Activated T-helper 9 cell treated with anti-CD3 and anti-CD28 coated beads, Interleukin-2, amount 50 U/mL, for 16 hours (primary cell): ENCODE measurements at places on chromosomes 2 and 18.

GRCh38 chr2:11674983-11675382 lies 5.0 kb upstream of the NTSR2 start:
- DNase-seq: no peak

- DNase-seq: no peak
Observed at GRCh38 chr2:32825291-32825712, 121.5 kb upstream of the LTBP1 start.

DNA sequence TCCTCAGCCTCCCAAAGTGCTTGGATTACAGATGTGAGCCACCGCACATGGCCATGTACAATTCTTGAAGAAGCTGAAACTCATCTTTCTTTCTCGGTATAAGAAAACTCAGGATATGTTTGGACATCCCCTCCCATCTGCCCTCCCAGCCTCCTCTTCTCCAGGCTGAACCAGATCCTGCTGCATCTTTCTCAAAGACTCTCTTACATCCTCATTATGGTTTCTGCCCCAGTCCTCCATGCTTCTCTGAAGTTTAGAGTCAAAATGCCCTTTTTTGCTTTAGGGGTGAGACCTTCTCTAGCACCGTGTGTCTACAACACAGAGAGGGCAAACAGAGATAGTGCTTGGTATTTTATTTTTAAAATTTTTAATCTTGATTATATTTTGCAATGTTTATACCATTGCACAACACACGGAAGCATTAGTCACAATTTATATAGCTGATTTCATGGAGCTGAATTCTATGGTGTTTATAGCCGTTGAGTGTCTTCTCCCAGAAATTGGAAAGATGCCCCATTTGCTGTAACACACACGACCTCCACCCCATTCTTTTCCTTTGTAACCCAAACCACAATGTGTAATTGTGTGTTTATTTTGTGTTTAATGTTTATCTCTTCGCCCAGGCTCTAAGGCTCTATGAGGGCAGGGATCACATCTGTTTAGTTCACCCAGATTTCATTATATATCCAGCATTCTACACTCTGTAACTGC lies 206.0 kb upstream of the TNP1 start:
- DNase-seq: no peak

DNA sequence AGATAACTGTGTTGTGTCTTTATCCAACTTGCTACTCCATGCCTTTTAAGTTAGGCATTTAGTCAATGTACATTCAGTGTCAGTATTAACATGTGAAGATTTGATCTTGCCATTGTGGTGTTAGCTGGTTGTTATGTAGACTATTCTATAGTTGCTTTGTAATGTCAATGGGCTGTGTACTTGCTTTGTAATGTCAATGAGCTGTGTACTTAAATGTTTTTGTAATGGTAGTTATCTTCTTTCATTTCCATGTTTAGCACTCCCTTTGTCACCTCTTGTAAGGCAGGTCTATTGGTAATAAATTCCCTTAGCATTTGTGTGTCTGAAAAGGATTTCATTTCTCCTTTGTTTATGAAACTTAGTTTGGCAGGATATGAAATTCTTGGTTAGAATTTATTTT lies 53.4 kb downstream of the MC4R start:
- no peak for DNase-seq

DNA sequence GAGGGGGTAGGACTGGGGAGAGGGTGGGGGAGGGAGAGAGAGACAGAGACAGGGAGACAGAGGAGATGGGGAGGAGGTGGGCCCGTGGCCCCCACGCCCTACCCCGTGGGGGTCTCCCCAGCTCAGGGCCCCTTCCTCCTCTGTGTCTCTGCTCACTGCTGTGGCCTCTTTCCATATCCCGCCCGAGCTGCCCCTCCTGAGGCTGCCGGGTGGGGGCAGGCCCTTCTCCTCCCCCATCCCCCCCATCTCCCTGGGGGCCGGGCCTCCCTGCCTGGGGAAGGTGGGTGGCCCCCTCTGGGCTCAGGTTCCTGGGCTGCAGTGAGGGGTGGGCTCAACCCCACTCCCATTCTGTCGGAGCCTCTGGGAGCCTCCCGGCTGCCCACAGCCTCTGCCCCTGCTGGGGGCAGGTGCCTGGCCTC lies 332 bp upstream of the PDCD1 start:
- no peak for DNase-seq

DNA sequence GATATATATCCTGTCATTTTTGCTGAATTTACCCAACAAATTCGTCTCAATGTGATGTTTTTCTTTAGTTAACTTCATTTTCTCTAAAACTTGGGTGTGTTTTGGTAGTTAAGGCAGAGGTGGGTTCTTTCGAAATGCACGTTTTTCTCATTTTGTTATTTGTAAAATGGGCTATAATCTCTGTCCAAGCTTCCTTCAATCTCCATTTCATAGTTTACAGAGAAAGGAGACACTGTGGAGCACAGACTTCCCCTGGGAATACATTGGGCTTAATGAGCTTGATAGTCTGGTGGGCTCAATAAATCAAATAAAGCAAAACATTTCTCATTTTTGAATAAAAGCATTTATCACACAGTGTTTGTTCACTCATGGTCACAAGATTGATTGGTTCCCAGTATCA lies 145.1 kb downstream of the AGPS start:
- no peak for DNase-seq

DNA sequence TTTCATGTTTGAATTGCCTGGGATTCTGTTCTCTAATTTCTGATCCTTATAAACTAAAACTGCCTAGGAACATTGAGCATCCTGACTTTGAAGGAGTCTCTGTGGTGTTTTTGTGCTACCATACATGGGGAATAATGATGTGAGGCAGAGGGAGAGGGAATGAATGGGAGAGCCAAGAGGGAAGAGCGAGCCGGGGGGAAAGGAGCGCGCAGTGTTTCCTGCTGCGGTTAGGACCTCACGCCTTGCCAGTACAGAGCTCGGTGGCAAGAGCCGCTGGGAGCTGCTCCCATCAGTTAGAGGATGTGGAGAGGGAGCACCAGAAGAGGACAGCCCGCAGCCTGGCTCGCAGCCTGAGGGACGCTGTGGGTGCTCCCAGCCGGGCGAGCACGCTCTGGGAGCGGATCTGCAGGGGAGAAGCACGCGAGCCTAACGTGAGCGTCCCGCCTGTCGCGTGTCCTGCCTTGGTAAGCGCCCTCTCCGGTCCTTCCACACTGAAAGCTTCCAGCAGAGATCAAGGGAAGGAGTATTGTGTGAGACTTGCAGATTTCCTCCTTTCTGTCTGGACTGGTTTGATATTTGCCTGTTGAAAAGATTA lies 114.7 kb downstream of the FAM210A start:
- DNase-seq: no peak

- DNase-seq: no peak
Observed at GRCh38 chr18:4672162-4672561, 217.1 kb upstream of the DLGAP1 start.

GRCh38 chr2:46915281-46915810 lies at the start of gene MCFD2:
Gene MCFD2 (minus strand): TSS chr2:46915806. CDS start chr2:46909171, 6,635 bp downstream.
- DNase-seq: no peak
